ENCODE measurements at places on chromosomes 1 and 21. TPM values are rescaled to one million over a fixed set of nuclear protein-coding genes. Genes with fewer than 3 reads are reported as not detected.

DNA sequence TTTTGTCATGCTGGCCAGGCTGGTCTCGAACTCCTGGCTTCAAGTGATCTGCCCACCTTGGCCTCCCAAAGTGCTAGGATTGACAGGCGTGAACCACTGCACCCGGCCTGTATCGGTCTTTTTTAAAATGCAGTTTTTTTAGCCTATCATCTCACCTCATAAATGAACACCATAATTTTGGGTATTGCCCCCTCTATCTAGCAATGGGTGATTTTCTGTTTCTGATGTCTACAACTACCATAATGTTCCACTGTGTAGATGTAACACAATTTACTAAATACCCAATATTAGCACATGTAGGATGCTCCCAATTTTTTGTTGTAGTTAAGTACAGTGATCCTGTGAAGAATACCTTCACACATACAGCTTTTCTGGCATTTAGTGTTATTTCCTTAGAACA lies 2.0 kb upstream of the CAMTA1 start:
- DNase-seq, result no peak

GRCh38 chr21:46208761-46209721 lies 19.5 kb downstream of the LSS start:
- DNase-seq, result peak; percentile 89

DNA sequence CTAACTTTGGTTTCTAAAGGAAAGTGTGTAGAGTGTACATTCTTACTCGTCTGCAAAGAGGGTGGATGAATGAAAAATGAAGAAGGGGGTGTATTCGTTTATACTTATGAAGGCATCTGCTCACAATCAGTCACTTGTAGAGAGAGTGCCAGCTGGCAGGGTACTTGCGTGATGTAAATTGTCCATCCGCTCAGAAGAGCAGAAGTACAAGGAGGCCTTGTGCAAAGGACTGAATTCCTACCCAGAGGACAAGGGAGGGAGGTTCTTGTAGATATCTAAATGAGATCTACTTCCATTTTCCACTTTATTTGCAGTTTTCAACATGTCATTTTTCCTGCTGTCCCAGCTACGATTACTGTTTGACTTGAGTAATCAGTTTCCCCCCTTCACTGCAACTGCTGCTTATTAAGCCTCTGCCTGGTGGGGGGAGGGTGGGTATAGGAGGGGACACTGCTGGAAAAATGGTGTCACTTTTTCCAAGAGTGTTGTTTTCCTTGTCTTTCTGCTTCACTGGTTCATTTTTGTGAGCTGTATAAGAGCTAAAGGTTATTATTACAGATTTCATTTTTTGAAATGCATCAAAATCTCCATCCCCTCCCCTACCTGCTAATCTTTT lies 67.3 kb downstream of the LAMC1 start:
- no peak for DNase-seq

- no peak for DNase-seq
These were observed 184.9 kb downstream of the DYRK1A start for GRCh38 chr21:37551331-37551992.

- DNase-seq, result no peak
These were observed 91.7 kb downstream of the SIM2 start for GRCh38 chr21:36790616-36791015.

DNA sequence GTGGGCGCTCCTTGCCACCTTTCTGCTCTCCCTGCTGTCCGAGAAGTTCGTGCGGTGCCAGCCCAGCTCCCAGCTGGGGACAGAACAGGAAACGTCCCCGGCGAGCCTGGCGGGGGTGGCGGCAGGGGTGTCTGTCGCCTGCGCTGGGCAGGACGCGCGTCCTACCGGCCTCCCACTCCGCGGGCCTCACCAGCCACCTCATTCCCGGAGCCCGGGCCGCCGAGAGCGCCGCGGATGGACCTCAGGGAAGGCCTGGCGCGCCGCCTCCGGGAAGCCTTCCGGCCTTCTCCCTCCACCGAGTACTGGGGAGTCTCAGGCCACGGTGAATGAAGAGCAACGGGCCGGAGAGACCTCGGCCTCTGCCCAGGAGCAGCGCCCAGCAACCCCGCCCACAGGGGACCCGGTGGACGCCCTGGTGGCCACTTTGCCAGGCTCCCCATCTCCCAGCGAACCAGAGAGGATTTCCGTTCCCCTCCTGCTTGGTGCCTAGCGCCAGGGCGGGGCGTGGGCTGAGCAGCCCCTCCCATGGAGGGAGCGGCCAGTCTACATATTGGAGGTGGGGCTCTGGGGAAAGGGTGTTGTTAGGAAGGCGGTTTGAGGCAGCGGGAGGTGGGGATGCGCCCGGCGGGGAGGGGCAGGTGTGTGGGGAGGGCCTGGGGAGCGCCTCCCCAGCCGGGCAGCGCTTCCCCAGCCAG lies 9.5 kb upstream of the TNFRSF14 start:
- no peak for DNase-seq

- DNase-seq, result no peak
These were observed 18.1 kb downstream of the KIAA0040 start for GRCh38 chr1:175174309-175175102.

DNA sequence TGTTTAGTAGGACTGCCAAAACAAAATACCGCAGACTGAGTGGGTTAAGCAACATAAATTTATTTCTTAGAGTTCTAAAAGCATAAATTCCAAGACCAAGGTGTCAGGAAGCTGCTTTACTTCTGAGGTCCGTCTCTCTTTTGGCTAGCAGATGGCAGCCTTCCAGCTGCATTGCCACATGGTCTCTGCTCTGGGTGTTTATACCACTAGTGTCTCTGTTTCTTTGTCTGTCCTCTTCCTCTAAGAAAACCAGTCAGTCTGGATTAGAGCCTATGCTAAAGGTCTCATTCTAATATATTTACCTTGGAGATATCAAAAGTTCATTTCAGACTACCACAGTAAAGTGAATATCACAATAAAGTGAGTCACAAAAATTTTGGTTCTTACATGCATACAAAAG lies 519.8 kb downstream of the COL11A1 start:
- DNase-seq, result no peak

DNA sequence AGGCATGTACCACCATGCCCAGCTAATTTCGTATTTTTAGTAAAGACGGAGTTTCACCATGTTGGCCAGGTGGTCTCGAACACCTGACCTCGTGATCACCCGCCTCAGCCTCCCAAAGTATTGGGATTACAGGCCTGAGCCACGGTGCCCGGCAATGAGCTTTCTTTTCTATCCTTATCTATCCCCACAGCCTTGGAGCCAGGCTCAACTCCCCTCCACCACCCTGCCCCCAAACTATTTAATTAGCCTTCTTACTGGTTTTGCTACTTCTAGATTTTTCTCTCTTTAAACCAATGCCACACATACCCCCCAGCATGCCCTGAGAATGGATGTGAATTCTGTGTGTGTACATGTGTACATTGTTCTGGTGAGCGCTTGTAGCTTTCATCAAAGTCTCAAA lies 5.7 kb upstream of the VANGL2 start:
- no peak for DNase-seq

PRDX6 gene
- 174 TPM for total RNA-seq

PLEKHN1 gene
- 0.38 TPM for total RNA-seq

LIPI gene
- not detected for total RNA-seq

IL23R gene
- total RNA-seq, result not detected

MANEAL gene
- total RNA-seq, result 4.2 TPM

FABP3 gene
- total RNA-seq, result 51.8 TPM

Data from chondrocyte (in vitro differentiated cells).